ENCODE measurements at places on chromosomes 4 and X.

- DNase-seq, result no peak
Observed at GRCh38 chrX:42070866-42071265, 147.5 kb upstream of the CASK start.

GRCh38 chr4:6001680-6002491 lies 16.3 kb downstream of the C4orf50 start:
- no peak for DNase-seq

- no peak for DNase-seq
Observed at GRCh38 chr4:984336-985054, 2.3 kb upstream of the IDUA start.

GRCh38 chr4:23374259-23374658 lies 515.6 kb downstream of the PPARGC1A start:
- no peak for DNase-seq

DNA sequence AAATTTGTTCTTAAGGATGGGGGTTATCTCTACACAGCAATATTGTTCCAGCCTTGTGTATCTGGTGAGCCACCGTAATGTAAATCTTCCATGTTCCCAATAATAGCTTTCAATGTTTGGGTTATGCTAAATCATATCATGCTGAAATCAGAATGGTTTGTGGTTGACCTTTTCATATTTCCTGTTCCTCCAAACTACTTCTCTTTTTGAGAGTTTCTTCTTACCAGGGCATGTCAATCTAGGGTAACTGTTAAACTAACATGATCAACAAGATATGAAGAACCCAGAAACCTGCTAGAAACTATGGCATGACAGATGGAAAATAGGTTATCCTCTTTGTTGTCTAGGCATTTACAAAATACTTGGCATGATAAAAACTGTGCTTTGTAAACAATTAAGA lies 22.0 kb downstream of the TNMD start:
- DNase-seq, result no peak

- DNase-seq, result no peak
Observed at GRCh38 chr4:131302108-131302507, 1847.0 kb upstream of the PCDH10 start.

DNA sequence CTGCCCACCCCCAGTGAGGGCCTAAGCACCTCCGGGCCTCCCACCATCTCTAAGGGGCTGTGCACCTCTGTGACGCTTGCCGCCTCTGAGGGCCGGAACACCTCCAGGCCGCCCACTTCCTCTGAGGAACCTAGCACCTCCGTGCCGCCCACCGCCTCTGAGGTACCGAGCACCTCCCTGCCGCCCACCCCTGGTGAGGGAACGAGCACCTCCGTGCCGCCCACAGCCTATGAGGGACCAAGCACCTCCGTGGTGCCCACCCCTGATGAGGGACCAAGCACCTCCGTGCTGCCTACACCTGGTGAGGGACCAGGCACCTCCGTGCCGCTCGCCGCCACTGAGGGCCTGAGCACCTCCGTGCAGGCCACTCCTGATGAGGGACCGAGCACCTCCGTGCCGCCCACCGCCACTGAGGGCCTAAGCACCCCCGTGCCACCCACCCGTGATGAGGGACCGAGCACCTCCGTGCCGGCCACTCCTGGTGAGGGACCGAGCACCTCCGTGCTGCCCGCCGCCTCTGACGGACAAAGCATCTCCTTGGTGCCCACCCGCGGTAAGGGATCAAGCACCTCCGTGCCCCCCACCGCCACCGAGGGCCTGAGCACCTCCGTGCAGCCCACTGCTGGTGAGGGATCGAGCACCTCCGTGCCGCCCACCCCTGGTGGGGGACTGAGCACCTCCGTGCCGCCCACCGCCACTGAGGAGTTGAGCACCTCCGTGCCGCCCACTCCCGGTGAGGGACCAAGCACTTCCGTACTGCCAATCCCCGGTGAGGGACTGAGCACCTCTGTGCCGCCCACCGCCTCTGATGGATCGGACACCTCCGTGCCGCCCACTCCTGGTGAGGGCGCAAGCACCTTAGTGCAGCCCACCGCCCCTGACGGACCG lies 977 bp downstream of the MAGEE1 start:
- no peak for DNase-seq

GRCh38 chr4:2103843-2104547 lies 44.9 kb downstream of the NAT8L start:
- DNase-seq, result no peak

DNA sequence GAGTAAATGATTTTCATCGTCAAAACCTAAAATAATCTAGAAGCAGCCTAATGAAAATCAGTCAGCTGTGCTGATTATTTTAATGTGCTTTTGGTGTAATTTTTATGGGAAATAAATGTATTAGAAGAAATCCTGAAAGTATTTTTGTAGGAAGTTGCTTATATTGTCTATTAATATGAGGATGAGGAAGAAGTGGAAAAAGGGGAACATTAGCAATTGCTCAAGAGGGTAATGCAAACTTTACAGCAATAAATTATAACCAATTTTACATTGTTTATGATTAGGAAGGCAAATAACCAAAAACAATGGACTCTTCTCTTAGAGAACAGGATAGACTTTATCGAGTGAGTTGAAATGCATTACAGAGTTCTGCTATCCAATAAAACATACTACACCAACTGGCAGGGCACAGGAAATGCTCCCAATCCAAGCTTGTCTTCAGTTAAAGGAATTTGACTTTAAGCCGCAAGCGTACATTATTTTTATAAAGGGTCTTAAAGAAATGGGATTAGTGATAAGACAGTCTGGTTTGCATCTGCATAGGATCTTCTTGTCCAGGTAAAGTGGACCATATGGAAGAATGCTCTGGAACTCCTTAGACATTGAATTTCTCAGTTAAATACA lies 374.8 kb downstream of the PDGFC start:
- no peak for DNase-seq

GRCh38 chrX:17876135-17876534 lies 15.0 kb upstream of the RAI2 start:
- DNase-seq, result no peak

DNA sequence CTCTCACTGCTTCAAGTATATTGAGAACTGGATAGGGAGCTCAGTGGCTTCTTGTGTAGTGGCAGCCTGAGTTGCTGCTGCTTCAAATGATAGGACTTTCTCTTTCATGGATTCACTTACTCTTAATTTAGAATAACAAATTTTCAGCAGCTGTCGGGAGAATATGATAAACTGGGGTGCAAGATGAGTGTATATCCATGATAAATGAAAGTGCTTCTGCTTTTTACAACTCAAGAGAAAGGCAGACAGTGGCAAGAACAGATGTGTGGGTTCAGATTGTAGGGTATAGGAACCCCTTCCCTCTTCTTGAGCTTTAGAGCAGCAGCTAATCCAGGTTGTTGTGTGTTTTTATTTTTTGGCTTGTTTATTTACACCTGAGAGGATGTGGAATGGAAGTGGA lies 1.0 kb downstream of the SH3BGRL start:
- DNase-seq, result no peak

GRCh38 chr4:36235306-36235705 lies 9.0 kb downstream of the ARAP2 start:
- no peak for DNase-seq

DNA sequence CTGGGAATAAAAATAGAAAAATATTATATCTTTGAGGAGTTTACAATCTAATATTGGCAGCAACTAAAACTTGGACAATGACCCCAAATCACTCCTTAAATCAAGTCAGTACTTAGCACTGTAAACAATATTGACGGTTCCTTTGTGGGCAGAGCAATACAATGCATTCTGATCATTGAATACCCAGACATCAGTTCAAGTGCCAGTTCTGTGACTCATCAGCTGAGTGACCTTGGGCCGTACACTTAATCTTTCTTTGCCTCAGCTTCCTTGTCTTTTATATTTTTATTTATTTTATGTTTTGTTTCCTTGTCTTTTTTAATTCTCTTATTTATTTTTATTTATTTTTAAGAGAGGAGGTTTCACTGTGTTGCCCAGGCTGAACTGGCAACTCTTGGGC lies 112.2 kb upstream of the ANXA3 start:
- DNase-seq, result no peak

DNA sequence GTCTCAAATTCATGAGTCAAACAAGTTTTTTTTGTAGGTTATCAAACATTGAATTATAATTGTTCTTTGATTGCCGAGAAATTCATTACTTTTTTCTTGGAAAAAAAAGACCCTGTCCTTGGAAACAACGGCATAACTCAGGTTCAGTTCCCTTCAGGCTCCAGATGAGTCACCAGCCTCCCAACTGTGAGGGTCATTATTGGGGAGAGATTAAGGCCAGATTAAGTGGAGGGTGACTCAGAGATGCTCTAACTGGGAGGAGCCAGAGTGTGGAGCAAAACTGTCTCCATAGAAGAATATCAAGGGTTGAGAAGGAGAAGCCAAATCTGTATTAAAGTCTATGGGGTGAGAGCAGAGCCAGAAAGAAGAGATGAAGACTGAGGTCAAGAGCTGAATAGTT lies 9.6 kb downstream of the ADGRG4 start:
- DNase-seq, result peak; percentile 23

- DNase-seq, result no peak
Observed at GRCh38 chrX:17592117-17592516, 145.2 kb upstream of the SCML1 start.

DNA sequence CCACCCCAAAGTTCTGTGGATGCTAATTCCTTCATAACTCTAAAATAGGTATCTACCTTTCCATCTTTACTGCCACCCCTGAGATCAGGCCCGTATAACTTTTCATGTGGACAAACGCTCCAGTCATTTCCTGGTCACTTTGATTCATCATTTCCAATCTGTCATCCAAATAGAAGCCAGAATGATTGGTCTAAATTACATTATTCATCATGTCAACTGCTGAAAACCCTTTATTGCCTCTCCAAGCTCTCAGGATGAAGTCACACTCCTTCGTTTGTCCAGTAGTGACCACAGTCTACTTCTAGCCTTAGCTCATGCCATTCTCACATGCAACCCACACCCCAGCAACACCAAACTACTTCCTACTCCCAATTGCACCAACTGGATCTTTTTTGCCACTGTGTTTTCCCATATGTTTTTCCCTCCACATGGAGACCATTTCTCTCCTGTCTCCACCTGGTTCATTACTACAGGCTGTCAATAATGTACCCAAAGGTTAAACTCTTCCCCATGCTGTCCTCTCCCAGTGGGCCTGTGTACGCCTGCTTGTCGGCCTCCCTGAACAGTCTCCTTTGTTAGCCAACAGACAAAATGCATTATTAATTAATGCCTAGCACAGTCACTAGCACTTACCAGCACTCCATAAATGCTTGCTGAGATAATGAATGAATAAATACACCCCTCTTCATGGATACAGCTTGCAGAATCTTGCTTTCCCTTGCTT lies 382.6 kb upstream of the NOCT start:
- no peak for DNase-seq

DNA sequence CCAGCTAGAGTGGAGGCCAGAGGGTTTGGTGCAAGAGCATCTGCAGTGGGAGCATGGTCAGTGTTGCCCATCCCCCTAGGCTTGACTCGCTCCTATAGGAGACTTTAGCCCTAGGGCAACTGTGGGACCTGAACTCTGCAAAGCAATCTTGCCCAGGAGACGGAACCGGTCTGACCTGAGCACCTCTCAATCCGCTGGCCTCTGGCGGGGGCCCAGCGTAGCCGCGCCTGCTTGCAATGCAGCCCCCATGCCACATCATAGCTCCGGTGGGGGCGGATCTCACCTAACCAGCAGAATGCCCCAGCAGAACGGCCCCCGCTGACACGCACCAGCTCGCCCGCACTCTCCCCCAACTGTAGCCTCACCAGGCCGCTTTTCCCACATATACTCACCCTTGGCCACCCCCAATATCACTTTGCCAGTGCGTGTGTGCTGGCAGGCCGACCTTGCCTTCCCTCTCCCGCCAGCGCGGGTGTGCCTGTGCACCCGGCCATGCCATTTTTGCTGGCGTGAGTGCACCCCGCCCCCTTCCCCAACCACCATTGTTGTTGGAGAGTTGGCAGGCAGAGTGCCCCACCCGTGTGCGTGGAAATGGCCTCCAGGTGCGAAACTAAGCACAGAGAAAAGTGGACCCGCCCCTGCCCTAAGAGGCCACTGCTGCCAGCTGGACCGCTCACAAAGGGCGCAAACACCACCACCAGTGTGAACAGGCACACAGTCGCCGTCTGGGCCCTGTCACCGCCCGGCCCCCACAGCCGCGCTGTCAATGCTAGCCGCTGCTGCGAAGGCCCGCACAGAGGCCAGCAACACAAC lies 5.8 kb downstream of the BEX4 start:
- no peak for DNase-seq

GRCh38 chr4:11455201-11455835 lies 26.6 kb upstream of the HS3ST1 start:
- DNase-seq, result no peak

GRCh38 chrX:18879144-18879543 lies 104.8 kb downstream of the PHKA2 start:
- no peak for DNase-seq
